ENCODE measurements at places on chromosomes 4 and X.

GRCh38 chr4:124644621-124645020, 67.9 kb downstream of the ANKRD50 start:
- no peak for DNase-seq

GRCh38 chr4:55868581-55869090, 15.2 kb downstream of the EXOC1 start:
- DNase-seq: no peak

DNA sequence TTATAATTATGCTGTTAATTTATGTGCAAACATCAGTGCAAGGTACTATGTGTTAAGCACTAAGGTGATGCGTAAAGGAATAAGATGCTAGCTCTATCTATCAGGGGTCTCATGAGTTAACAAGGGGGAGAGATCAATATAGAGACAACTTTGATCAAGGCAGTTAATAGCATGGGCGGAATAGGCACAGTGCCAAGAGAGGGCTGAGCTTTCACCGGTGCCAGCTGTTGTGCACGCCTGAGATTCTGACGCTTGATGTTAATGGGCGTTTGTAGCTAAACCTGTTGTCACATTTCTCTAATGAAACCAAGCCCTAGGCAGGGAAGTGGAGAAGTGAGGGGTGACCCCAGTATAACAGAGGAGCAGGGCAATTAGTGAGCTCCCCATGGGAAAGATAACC, 86.0 kb upstream of the NMU start:
- DNase-seq: no peak

DNA sequence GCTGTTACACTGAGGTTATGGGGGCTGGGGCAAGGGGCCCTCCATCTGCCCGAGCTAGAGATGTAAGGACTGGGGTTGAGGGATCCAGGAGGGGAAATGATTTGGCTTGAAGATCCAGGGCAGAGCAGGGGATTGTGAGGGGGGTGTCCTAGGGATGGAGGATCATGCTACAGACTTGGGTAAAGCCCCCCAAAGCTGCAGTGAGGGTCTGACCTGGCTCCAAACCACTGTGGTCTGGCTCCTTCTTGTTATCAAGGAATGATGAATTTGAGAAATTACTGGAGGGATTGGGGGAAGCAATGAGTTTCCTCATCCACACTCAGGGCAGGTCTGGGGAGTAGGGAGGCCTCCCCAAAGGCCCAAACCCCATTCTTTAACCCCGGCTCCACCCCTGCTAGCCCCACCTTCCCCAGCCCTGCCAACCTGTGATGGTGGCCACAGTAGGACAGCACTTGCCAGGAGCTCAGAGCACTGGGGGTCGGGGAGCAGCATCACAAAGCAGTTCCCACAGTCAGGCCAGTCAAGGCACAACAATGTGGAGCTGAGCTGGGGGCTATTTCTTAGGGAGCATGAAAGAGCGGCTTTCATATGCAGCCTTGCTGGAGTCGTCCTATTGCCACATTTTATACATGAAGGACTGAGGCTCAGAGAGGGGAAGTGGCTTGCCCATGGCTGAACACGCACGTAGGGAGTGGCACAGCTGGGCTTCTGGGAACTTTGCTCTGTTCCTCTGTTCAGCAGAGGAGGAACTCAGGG, 165.5 kb downstream of the EFNB1 start:
- DNase-seq: no peak

GRCh38 chr4:39023059-39023458, 9.2 kb downstream of the TMEM156 start:
- DNase-seq: no peak

DNA sequence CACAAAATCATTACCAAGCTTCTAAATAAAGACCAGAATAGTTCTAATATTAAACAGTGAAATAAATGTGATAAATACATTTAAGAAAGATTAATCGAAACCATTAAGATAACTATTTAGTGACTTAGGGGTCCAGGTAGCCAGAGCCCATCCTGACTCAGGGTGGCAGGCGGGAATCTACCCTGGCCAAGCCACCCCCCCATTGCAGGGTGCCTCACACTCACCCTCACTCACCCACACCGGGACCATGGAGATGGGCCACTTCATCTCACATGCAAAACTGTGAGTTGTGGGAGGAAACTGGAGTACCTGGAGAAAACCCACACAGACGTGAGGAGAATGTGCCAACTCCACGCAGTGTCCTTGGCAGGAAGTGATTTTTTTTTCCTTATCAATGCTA, 237.6 kb upstream of the HAND2 start:
- DNase-seq: no peak

GRCh38 chrX:66018585-66019309, 21.1 kb downstream of the VSIG4 start:
- no peak for DNase-seq

- no peak for DNase-seq
Observed at GRCh38 chr4:123353656-123354055, 42.9 kb upstream of the SPRY1 start.

GRCh38 chr4:101345271-101345595, 2.1 kb downstream of the PPP3CA start:
- no peak for DNase-seq

- DNase-seq: no peak
Observed at GRCh38 chr4:118888666-118889311, at the start of gene SYNPO2. TSS of gene SYNPO2 (plus strand) at chr4:118888854. CDS start at chr4:118889037, 183 bp downstream.

DNA sequence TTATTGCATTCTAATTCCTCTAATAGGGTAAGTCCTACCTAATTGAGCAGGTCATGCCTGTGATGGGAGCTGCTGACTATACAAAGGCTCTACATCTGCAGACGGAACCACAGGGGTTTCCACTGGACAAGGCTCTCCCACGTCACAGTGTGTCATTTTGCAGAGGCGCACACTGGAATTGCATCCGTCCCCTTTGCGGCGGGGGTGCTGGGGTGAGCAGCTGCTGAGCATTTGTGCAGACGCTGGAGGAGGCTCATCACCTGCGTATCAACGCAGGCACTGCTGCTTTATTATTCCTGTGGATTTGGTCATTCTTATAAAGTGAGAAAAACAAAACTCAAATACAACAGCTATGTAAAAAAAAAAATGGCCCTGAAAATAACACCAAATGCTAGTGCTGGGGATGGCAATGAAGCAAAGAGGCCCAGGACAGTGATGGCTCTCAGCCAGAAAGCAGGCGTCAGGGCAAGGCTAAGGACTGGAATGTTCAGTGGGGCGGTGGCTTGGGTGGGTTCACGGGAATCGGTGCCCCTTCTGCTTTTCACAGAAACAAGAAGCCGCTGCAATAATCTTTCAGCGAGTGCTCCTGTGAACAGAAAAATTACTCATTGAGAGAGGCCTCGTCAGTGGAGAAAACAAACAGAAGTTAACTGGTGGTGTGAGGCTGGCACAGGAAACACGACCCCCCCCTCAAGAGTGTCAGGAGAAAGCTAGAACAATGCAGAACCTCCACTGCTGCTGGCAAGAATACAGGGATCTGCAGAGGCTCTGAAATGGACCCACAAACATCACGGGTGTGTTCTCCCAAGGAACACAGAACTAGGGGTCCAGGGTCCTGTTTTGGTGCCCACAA, 67.8 kb downstream of the GATB start:
- no peak for DNase-seq

DNA sequence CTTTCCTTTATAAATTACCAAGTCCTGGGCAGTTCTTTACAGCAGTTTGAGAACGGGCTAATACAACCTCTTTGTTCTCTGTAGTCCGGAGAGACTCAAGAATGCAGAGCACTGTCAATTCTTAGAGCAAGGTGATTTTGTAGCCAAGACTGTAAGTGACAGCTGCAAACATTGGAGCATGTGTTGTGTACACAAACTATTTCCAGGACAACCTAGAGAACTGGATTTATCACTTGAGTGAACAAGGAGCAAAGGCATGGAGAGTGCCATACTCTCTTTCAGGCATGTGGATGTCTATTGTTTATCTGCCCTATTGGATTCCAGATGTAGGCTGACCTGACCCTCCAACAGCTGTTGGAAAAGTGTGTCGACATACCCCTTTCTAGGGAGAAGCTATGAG, 153.9 kb downstream of the SPANXN3 start:
- DNase-seq: no peak

DNA sequence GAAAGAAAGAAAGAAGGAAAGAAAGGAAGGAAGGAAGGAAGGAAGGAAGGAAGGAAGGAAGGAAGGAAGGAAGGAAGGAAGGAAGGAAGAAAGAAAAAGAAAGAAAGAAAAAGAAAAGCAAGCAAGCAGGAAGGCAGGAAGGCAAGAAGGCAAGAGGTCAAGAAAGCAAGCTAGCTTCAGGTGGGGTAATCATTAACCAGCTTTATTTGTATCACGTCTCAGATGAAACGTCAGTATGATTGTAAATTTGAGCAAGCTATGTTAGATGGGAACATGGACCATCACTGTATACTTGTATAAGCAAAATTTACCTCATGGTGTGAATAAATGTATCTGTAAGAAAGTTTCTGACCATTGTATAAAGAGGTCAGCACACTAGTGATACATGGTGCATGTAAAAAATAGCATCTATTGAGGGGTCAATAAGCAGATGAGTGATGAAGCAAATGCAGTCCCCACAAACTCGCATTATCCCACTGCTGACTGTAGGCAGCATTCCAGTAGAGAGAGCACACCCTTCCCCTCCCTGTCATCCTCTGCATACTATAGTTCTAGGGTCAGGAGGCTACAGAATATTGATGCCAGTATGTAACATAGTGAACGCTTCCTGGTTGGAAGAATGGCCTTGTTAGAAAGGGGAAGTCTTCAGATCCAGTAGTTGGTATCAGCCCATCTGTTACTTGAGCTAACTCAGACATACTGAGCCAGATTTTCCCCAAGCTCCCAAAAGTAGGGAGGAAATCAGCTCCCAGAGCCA, 16.5 kb upstream of the KLHL34 start:
- no peak for DNase-seq

GRCh38 chr4:39596971-39597370, 41.7 kb downstream of the SMIM14 start:
- no peak for DNase-seq

DNA sequence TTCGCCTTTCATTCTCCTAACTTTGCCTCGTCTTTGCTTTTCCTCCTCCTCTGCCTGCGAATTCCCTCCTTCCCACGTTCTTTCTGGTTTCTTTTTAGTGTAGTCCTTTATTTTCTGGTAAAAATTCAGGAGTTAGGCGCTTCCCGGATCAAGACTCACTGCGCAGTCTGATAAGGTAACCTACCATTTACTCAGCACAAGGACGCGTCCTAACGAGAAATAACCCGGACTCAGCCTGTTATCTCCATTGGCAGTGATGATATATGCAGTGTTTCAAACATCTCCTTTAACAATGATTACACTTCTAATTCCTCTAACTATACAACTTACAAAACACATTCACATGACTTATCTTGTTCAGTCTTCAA, 357 bp upstream of the ETNPPL start:
- no peak for DNase-seq

DNA sequence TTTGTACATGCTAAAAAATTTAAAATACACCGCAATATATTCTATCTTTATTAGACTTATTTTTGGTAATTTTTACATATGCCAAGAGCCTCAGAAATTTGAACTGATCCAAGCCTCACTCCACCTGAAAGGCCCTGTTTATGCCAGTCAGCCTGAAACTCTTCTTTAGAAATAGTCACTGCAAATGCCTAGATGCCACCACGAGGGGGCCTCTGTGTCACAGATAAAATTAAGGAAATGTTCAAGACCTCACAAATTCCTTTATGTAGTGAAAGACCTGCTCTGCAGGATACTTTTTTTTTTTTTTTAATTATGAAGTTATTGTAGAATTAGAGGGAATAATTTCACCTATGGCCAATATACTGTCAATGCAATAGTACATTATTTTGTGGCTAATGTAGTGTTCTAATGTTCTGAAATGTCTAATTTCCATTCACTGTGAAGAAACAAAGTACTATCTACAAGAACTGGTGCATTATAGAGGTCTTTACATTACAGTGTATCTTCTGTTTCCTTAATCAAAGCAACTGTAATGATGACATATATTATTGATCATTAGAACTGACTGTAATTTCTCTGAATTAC, 69.8 kb downstream of the DTHD1 start:
- peak; percentile 59 for DNase-seq

GRCh38 chrX:41634284-41634683, 54.5 kb upstream of the GPR34 start:
- DNase-seq: no peak

DNA sequence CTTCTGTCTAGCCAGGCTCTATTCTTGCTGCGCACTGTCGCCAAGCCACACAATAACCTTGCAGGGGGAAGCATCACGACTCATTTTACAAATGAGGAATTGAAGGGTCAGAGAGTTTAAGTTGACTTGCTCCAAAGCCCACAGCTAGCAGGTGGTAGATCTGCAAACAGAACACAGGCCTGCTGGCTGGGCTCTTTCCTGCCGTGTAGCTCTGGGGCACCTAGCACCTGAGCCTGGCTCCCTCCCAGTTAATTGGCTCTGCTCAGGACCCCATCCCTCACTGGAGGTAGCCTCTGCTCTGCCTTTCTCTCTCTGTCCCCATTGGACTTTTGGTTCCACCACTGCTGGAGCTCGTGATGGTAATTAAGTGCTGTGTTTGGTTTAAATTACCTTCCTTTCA, 98.5 kb downstream of the NSUN7 start:
- DNase-seq: no peak

DNA sequence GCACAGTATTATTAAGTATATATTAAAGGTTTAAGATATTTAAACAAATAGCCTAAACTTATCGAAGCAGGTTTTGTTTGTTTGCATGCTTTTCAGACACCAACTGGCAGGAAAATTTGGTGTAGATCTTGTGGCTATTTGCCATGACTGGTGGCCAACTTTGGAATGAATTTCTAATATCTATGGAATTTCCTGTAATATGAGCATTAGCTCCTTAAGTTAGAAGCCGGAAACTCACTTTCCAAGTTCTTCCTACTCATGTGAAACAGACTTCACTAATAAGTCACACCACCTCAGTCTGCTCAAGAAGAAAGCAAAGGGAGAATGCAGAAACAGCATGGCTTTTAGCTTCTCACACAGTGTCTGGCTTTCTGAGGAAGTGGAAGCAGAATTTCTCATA, 563.9 kb downstream of the GRXCR1 start:
- no peak for DNase-seq

DNA sequence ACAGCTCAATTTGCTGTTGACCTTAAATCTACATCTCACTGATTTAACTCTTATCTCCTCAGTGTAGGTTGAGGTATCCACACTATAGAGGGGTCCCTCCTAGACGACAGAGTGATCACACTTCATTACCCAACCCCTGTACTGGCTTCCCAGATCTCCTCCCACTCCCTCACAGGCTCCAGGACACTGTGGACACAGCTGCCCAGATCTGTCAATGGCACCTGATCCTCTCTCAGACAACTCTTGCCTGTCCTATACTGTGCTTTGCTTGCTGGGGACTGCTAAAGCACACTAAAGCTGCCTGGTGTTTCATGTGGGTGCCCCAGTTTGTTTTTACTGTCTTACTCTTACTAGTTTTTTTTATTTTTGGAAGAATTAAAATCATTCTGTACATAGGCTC, 27.9 kb downstream of the RAB40AL start:
- DNase-seq: no peak

DNA sequence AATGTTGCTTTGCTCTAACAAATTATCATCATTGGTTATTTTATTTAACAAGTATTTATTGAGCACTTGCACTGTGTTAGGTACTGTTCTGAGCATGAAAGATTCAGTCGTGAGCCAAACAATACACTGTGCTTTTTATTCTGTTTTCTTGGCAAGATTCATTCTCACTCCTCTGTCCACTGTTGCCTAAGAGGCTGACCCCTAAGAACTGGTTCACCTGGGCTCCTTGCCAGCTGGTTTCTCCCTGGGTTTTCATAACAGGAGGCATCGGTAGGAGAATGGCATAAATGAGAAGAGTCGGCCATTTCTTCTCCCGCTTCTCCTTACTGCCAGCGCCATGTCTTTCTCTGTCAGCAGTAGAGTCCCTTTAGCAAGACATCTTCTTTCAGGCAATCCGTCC, 243.7 kb upstream of the DIAPH2 start:
- DNase-seq: no peak

All from activated CD8-positive, alpha-beta memory T cell treated with anti-CD3 and anti-CD28 coated beads for 1 hour (primary cell).